Activated CD8-positive, alpha-beta T cell treated with anti-CD3 and anti-CD28 coated beads, Interleukin-2, amount 10 ng/mL, durations not matched to agents 7 days and 5 days (primary cell): ENCODE measurements at places on chromosomes 2 and 18.

GRCh38 chr2:160491911-160492371, 1.7 kb downstream of the RBMS1 start:
- no peak for DNase-seq

- DNase-seq, result no peak
These were observed 45.3 kb downstream of the BIRC6 start for GRCh38 chr2:32402091-32402490.

DNA sequence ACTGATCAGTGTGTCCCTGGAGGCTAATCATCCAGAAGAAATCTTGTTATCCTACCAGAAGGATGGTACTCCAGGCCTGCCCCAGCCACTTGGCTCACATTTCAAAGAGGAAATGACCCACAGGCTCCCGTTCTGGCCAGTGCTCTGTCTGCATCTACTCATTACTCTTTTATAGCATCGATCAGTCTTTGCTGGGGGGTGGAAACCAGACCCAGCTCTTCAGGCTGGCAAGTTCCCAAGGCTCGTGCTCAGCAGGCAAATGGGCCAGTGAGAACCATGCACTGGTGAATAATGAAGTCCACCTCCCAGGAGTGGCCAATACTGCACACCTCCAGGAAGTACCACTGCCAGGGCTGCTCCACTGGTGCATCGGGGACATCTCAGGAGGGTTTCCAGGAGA, 38.8 kb downstream of the DNER start:
- no peak for DNase-seq

GRCh38 chr2:165113414-165113813, 90.4 kb downstream of the SCN3A start:
- DNase-seq, result no peak
